ENCODE measurements at places on chromosomes 16 and 17.

DNA sequence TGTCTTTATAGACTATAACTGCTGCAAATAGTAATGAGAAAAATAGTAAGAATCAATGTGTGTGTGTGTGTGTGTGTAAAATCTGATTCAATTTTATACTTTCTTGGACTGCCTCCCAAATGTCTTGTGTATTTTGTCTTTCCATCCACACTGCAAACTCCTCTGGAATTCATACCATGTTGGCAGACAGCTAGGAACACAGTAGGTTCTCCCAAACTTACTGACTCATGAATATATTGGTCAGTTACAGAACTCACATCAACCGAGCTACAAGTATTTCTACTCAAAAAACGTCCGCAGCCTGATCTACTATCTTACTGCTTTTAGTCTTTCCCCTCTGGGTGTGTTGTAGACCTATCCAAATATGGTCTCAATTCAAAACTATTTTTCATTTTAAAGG lies 542.7 kb upstream of the PSMD7 start:
- DNase-seq = no peak

- no peak for DNase-seq
Measured at GRCh38 chr16:84593825-84594724, 23.8 kb downstream of the COTL1 start.

DNA sequence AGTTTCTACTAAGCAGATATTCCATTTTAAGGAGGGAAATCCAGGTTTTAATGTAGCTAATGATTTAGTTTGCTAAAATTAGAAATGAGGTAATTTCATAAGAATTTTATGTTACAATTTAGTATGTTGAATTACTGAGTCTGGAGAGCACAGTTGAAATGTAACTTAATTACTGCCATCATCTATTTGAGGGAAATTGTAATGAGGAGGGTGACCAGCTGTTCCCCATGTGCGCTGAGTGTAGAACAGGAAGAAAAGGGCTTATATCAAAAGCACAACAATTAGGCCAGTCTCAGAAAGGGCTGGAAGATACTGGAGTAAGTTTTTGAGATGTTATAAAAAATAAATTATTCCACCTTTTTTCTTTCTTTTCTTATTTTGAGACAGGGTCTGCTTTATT lies 735.1 kb upstream of the GOT2 start:
- no peak for DNase-seq

GRCh38 chr16:84237994-84238750 lies 1.6 kb downstream of the KCNG4 start:
- no peak for DNase-seq

DNA sequence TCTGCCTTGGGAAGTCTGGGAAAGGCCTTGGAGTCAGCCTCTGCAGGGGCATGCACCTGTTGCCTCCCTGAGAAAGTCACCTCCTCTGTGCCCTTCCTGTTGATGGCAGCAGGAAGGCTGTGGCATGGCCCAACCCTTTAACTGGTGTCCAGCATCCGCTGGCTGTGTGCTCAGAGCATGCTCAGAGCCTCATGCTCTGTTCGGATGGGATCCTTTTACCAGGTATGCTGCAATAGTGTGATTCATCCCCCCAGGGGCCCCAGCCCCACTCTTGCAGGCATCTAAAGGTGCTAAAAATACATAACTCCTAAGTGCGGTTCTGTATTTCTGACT lies 24.9 kb downstream of the KLHL36 start:
- DNase-seq = no peak

GRCh38 chr17:2844416-2844815 lies 48.2 kb downstream of the RAP1GAP2 start:
- no peak for DNase-seq

DNA sequence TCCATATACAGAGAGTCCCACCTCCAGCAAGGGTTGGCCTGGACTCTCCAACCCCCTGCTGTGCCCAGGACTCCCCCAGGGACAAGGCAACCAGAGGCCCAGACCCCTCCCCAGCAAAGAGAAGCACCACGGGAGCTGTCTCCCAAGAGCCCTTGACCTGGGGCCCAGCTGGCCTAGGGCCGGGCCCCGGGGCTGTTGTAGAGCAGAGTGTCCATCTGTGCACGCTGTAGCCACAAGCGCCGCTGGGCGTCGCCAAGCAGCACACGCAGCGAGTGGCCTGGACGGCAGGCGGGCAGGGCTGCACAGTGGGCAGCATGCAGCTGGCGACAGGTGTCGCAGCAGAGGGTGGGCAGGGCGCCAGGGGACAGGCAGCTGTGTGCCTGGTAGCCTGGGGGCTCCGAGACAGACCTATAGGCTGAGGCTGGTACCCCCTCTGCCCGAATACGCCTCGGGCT lies 4.3 kb downstream of the SPATA2L start:
- DNase-seq = no peak

GRCh38 chr16:19029980-19030379 lies 37.4 kb upstream of the COQ7 start:
- DNase-seq = no peak

DNA sequence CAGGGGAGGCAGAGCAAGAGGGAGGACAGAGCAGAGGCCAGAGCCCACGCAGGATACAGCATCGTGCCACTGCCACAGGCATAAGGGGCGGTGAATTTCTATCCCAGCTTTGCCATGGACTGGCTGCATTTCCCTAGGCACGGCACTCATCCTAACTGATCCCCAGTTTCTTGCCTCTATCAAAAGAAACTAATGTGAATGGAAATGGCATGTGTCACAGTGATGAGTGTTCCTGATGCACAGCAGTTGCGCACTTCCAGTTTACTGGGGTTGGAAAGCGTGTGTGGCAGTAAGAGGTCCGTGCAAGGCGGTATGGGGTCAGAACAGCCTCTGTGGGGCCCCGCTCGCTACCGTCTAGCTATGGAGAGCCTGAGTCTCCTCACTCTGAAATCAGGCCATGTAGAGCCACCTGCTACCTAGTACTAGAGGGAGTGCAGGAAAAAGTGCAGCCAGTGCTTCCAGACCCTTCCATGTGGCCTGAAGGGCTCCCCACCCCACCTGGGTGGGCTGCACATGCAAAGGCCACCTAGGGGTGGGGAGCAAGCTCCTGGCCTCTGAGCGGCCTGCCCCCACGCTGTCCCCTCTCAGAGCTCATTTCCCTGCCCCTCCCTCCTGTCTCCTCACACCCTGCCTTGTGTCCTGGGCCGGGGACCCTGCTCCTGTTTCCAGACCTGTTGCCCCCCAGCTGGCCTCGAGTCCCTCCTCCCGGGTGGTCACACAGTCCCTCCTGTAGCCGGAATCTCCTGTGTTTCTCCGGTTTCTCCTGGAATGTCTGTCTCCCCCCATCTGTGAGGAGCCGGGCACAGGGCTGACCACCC lies 5.0 kb upstream of the KCNJ18 start:
- no peak for DNase-seq

GRCh38 chr16:69564845-69565670 lies 708 bp upstream of the NFAT5 start:
- no peak for DNase-seq

DNA sequence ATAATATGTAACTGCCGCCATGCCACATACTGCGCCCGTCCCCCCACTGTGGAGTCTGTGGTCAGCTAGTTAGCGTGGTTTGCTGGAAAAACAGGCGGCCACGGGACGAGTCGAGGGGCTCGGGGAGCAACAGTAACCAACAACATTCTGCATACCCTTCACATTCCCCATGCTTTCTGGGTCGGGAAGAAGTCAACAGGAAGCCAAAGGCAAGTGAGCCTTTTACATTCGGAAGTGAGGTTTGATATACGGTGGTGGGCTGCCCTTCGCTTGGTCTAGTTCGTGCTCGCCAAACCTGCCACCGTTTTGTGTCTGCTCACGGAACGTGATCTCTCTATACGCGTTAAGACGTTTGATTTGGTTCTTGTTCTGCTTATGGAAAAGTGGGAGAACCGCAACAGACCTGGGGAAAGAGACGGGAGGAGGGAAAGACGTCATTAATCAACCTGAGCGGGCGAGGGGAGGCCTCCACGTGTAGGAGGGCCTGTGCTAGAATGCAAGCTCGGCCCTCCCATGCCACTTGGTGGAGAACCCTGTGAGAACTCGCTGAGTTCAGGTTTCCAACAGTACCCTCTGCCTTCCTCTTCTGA lies 28.9 kb upstream of the CFAP20 start:
- DNase-seq = no peak

DNA sequence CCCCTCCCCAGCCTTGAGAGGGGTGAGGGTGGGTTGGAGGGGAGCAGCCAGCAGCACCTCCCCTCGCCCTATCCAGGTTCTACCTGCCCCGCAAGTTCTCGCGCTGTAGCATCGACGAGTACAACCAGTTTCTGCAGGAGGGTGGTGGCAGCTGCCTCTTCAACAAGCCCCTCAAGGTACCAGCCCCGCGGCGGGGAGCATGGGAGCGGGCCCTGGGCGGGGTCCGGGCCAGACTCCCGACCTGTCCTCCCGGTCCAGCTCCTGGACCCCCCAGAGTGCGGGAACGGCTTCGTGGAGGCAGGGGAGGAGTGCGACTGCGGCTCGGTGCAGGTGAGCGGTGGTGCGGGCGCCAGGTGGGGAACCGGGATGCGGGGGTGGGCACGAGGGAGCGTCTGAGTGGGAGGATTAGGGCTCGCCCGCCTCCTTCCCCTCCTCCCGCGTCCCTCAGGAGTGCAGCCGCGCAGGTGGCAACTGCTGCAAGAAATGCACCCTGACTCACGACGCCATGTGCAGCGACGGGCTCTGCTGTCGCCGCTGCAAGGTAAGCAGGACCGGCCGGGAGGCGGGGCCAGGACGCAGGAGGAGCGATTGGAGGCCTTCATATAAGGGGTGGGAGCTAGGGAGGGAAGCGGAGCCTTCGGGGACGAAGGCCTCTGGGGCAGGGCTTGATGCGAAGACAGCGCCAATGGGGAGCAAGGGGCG lies 16.5 kb downstream of the ADAM11 start:
- peak; percentile 96 for DNase-seq

DNA sequence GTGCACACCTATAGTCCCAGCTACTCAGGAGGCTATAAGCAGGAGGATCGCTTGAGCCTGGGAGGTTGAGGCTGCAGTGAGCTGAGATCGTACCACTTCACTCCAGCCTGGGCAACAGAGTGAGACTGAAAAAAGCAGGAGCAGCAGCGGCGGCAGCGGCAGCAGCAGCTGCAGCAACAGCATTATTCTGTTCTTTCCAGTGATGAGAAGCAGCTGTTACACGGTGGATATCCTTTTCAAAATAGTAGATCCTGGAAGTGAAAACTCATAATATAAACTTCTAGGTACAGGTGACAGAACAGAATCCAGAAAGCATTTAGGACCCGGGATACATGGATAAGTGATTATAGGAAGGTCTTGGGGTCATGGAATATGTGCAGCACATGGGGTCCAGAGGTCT lies 17.8 kb upstream of the HNF1B start:
- no peak for DNase-seq

- DNase-seq = no peak
Measured at GRCh38 chr17:71821511-71821910, 299.3 kb upstream of the SOX9 start.

GRCh38 chr17:16419074-16419928 lies 3.9 kb downstream of the TRPV2 start:
- no peak for DNase-seq

DNA sequence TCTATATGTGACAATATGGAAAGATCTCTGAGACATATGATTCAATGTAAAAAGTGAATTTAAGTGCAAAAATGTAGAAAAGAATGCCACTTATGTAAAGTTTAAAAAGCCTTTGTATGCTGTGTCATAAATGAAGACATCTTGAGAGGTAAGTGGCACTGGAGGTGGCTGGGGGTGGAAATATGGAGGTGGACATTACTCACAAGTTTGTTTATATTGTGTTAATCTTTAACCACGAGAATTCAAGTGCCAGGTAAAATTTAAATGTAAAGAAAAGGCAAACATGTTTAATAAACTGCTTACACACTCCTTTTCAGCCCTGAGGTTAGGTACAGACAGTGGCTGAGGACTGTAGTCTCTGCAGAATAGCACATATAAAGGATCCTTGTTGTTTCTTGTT lies 235.1 kb downstream of the ABCC12 start:
- no peak for DNase-seq

DNA sequence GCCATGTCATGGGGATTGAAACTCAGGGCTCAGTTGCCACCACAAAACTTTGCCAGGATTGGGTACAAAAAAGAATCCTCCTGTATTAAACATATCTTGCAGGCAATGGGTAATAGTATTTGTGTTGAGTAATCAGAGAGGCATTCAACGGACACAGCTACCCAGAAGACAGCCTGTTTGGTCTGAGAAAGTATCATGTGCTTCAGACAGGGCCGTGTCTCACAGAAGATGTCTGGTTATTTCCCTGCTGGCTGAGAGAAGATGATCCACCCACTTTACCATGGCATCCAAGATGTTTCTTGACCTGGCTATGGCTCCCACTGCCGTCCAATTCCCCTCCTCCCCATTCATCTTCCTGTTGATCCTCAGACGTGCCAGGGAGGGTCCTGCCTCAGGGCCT lies 304.3 kb upstream of the XYLT1 start:
- DNase-seq = no peak

DNA sequence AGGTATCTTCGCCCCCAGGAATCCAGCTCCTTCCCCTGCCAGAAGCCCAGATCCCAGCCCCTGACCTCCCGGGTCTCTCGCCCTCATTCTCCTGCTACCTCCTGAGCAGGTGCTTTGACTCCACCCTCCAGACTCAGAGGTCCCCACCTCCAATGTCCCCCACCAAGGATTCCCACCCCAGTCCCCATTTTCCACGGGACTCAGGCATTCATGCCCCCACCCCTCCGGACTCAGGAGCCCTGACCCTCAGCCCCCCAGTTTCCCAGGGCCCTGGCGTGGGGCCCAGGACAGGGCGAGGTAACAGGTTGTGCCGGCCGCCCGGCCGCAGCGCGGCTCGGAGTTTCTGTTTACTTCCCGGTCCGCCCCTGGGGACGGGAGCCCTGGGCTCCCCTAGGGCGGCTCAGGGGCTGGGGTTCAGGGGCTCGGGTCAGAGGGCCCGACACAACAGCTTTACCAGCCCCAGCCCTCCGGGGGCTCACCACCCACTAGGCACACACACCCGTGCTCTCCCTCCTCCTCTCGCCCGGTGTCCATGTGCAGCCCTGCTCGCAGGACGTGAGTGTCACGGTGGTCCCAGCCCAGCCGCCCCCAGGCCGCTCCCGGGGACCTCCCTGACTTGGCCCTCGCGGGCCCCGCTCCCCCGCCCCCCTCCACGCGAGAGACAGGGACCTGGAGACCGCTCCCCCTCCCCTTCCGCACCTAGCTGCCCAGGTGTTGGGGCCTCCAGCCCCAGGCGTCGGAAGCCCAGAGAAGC lies 595 bp downstream of the BICDL2 start:
- DNase-seq = no peak

DNA sequence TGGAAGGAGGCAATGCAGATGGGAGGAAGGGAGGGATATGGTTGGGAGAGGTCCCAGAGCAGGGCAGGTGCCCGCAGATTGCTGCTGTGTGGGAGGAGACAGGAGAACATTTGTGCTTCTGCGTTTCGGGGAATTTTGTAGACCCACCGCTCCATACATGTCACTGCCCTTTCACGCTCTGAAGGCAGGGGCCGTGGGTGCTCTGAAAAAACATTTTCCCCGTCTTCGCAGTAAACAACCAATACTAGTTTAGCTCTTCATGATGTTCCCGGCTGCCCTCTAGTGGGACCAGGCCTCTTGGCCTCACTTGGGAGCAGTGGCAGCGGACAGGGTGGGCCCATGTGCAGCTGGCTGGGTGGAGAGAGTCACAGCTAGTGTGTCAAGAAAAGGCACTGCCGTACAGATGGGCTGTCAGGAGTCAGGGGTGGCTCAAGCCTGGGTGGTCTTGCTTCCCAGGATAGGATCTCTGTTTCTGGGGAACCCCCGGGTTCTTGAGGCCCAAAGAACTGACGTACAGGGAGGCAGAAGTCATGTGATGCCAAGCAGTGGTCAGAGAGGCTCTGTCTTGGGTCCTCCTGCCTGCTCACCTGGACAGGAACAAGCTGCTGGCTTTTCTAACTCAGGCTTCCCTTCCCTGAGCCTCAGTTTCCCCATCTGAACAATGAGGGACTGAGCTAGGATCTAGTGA lies 46.5 kb upstream of the CPNE2 start:
- DNase-seq = no peak
